ENCODE measurements at places on chromosomes 3 and 15.

DNA sequence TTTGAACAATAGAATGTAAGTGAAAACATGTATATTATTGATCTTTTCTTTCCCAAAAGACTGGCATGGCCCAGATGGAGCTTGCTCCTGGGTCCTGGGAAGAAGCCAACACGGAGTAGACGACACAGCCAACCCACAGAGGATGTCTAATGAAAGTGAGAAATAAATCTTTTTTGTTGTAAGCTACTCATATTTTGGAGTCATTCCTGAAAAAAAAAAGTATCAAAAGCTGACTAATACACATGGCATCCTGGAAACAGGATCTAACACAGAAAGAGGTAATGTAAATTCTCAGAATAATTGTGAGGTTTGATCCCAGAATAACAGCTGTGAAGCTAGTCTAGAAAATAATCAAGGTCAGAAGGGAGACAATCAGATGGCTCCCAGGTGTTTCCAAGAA is 12.6 kb upstream of the FRMD5 start:
- DNase-seq = peak; percentile 48

- no peak for DNase-seq
These were observed 22.2 kb upstream of the FGD5 start for GRCh38 chr3:14796403-14797077.

DNA sequence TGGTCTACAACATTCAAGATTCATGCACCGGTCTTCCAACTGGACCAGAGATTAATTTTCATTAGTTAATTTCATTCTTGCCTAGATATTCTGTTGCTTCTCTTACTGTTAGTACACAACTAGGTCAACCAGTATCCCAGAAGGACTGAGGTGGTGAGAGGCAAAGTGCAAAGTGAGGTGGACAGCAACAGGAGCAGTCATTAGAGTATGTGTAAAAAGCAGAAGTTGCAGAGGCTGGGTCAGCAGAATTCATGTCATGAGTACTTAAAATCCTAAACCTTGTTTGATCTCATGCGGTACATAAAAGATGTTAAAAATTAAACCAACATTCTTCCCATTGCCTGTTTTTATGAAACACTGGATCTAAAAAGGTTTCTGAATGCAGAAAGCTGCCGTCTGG is 46.7 kb downstream of the PARP14 start:
- no peak for DNase-seq

DNA sequence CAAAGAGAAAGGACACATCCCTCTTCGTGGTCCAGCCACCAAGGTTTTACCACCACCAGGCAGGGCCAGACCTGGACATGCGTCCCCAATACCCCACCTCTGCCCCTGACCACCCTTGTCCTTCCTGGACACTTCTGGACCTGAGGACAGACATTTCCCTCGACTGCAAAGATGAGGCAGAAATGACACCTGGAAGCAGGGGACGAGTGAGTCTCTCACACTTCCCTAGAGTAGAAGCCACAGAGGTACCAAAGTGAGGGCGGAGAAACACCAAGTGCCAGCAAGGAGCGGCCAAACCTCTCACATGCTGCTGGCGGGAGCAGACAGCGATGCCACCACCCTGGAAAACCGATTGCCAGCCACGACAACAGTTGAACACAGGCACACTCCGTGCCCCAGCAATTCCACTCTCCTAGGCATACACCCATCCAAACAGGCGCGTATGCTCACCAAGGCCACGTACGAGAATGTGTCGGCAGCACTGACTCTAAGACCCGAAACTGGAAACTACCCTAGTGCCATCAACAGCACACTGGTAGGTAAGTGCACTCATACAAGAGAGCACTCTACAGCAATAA is 207.0 kb upstream of the NSMCE3 start:
- no peak for DNase-seq

DNA sequence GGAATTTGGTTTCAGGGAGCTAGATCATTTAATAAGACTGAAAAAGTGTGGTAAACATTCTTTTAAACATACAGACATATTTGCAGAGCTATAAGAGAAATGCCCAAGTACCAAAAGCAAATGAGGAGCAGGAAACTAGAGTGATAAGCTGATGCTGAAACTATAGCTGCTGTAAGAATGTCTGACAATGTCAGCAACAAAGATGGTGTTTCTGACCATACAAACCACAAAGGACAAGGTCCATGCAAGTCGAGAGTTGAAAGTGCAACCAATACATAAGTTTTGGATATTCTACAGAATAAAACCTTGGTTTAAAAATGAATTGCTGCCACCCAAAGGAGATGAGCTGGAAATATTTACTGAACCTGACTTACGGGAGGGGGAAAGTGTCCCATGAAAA is 610.2 kb downstream of the TBL1XR1 start:
- DNase-seq = no peak

- DNase-seq = peak; percentile 49
These were observed 19.6 kb upstream of the OR5K4 start for GRCh38 chr3:98333989-98334606.

GRCh38 chr15:59410391-59410896 is 27.5 kb upstream of the FAM81A start:
- DNase-seq = no peak

- DNase-seq = no peak
These were observed 129.8 kb downstream of the MBNL1 start for GRCh38 chr3:152398495-152398894.

- no peak for DNase-seq
These were observed 159.2 kb downstream of the ZPLD1 start for GRCh38 chr3:102593812-102594602.

DNA sequence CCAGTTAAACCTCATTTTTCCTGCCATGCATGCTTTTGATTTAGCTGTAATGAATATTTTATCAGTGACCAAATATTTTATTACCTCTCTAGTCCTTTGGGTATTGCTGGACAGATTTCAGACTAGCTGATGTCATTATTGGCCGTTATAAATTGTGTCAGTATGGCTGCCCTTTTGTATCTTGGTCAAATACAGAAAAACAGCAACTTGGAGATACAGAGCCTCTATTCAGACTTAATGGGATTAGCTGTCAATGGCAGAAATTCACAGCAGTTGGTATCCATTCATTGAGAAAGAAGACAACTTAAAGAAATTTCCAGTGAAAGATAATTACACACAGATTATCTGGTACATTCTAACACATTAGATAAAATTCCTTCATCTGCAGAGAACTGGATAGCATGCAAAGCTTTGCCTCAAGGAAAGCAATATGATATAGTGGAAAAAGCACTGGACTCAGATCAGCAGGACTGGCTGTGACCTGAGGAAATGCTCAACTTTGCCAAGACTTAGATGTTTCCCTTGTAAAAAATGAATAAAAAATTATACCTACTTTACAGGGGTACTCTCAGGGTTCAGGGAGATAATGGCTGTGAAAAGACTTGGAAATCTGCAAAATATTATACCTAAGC is 20.8 kb downstream of the COL6A6 start:
- no peak for DNase-seq

GRCh38 chr3:62653796-62654195 is 221.4 kb downstream of the CADPS start:
- DNase-seq = no peak

DNA sequence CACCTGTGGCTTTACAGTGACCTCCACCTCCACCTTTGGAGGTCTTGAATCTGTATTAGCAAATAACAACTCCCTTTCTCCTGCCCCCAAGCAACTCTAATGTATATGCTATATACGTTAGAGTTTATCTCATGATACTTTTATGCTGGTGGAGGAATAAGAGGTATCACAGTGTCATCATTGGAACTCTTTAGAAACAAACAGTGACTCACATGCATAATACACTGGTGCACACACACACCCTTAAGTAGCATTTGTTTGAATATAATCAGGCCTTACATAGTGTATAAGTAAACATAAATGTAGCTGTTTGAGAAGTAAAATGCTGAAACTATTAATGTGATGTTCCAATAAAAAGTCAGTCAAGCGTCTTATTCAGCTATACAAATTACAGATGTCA is 280.2 kb upstream of the C2CD4B start:
- no peak for DNase-seq

- DNase-seq = no peak
These were observed 81.7 kb upstream of the PLCL2 start for GRCh38 chr3:16803019-16803418.

DNA sequence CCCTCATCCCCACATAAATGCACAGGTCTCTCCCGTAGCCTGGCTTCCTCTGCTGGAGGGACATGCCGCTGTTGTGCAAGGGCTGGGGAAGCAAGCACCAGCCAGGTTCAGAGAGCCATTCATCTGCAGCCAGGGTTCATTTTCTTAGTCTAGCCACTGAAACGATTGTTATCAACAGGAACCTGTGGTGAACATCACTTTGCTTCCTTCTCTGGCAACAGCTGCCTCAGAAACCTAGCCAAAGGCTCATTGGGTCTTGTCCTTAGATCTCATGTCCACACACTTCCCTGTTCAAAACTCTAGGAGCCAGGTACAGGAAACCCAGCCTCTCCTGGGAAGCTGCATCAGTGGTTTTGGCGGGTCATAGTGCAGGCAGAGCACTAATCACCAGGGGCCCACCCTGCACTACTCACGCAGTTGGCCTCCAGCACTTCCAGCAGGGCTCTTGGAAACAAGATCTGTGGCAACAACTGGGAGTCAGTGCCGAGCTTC is 47.0 kb downstream of the OXNAD1 start:
- DNase-seq = no peak

DNA sequence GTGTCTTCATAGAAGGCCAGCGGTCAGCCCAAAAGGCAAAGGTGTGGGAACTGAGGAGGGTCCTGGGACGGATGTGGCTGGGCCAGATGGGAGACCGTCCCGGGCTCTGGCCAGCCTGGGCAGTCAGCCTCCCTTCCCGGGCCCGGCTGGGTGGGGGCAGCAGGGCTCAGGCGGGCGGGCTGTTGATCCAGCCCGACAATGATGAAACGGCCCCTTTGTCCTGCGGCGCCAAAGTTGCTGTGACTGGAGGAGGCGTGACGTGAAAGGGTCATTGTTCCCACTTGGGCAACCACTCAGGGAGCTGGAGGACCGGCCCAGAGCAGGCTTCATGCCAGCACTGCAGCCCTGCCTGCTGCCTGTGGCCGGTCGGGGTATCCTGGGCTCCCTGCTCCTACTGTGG is 16.5 kb downstream of the DUSP7 start:
- DNase-seq = no peak

DNA sequence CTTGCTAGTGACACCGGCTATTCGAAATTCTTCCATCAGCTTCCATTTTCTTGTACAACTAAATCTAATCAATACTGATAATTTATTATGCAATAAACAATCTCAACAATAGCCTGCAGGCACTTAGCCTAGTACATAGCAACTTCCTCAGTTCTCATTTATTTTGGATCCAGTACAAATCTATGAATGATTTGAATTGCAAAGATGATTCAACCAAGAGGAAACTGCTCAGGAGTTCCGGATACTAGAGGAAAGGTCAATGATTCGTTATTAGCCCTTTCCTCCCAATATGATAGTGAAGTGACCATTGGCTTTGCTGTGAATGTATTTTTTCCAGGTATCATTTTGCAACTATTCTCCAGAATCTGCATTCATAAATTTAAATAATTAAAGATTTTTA is 827.0 kb downstream of the CADM2 start:
- no peak for DNase-seq

DNA sequence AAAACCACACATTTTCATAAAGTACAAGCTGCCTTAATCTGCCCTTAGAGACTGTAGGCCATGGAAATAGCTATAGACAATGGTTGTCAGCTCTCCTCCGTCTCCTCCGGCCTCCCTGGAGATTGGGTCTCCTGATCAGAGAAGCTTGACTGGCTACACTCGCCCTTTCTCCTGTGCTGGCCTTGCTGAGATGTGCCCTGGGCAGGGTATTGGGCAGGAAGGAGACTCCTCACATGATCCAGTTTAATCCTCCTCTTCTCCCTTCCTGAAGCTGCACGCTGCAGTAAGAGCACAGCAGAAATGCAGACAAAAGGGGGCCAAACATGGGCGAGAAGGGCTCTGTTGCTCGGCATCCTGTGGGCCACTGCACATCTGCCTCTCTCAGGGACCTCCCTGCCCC is at the start of gene SLC24A5:
Gene SLC24A5 (plus strand): TSS at position 246 of the 400 bp plus-strand sequence. CDS start 55 bp downstream, at position 301.
- DNase-seq = no peak

DNA sequence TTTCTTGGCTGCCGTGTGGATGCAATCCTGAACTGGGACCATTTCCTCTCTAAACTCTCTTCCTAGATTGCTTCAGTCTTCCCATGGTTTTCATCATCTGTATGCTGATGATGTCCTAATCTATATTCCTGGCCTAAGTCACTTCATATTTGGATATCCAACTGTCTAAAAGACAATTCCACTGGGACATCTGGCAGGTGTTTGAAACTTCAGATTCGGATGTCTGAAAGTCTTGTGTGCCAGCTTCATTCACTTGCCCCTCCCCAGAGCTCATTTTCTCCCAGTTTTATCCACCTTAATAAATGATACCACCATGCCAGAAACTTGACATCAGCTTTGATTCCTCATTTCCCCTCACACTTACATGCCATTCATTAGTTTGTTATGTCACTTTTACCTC is 134.9 kb upstream of the PTX3 start:
- DNase-seq = no peak

- no peak for DNase-seq
These were observed 3.9 kb downstream of the SLC6A1 start for GRCh38 chr3:10996345-10997013.

DNA sequence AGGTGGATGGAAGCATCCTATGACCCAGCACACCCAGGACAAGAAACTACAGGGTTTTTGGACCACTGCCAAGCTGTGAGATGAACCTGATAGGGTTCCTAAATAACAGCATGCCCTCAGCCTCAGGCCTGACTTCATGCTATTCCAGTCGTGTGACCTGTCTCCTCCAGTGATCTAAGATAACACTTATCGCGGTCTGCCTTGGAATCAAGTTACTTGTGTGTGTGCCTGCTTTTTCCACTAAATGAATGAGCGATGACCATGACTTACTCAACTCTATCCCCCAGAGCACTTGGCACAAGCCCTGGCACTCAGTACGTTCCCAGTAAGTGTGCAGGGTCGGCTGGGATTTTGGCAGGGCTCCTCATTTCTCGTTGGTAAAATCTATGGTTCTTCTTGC is 172.7 kb upstream of the TP63 start:
- DNase-seq = peak; percentile 84

- no peak for DNase-seq
These were observed 17.6 kb upstream of the LINGO1 start for GRCh38 chr15:77650265-77650664.

DNA sequence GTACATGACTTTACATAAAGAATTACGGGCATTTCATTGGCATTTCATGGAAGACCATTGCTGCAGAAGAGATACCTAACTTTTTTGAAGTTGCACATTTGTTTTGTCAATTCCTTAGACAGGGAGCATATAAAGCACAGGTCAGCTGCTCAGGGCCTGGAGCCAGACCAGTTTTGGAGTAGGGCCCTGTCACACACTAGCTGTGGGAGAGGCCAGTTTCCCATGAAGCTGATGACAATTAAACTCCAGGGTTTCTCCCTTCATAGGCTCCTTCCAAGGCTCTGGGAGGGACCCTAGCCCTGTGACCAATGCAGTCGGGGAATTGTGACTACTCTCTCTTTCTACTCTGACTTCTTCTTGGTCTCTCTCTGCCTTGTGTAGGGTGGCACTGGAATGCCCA is 107.3 kb upstream of the SELENOK start:
- DNase-seq = no peak

Data from PC-9 (cell line).